ENCODE measurements at places on chromosomes 4 and X.
A peak's percentile ranks its signal among the peaks of the same experiment; 100 is the strongest.

DNA sequence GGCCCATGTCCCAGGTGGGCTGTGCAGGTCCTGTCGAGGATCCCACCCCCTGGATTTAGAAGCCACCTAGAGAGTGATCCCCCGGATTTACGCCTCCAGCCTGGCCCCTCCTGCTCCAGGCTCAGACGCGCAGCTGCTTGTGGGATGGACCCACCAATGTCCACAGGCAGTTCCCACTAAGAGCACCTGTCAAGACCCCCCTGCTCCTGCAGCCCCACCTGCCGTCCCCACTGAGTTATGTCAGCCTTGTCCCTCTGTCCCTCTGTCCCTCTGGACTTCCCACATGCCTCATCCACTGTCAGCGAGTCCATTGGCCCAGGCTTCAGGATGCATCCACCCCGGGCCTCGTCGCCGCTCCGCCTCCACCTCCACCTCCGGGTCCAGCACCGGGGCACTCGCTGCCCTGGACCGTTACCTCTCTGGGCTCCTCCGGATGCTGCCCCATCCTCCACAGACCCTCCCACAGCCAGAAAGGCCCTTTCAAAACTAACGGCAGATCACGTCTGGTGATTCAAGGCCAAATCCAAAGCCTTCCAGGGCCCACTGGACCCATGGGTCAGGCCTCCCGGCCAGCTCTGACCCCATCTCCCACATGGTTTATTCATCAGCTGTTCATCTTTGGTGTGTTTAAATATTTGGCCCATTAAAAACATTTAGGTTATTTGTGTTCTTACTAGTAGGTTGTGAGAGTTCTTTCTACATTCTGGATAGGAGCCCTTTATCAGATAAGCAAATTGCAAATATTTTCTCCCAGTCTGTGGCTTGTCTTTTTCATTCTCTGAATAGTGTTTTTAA lies 28.3 kb downstream of the HTRA3 start:
- no peak for DNase-seq

GRCh38 chr4:75099321-75099720 lies 166.4 kb downstream of the PARM1 start:
- no peak for DNase-seq

DNA sequence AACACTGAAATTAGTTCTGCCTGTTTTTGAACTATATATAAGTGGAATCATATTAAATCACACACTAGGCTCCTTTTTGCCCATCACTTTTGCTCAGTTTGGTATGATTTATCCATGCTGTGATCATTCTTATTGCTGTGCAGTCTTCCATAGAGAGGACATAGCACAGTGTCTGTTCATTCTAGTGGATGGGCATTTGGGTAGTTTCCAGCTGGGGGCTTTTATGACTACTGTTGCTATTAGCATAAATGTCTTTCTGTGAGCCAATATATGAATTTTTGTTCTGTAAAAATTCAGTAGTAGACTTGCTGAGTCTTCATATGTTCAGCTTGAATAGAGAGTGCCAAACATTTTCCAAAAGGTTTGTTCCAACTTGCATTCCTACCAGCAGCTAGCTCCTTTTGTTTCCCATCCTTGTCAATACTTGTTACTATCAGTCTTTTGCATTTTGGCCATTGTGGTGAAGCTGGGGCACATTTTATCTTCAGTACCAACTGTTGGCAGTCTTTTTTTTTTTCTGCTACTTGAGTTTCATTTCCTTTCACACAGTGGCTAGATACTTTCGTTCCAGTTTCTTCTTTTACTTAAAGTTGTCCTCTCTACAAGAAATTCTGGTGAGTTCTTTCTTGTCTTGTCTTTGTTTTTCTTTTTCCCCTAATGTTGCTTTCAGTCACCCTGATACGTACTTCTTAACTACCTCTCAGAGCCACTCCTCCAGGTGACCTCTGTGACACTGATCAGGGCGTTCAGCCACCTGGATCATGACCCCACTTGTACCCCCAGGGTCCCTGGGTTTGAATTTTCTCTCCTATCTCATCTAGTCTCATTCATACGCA lies 87.0 kb downstream of the ANXA3 start:
- DNase-seq: no peak

- DNase-seq: no peak
Measured at GRCh38 chr4:123096038-123096437, 173.6 kb upstream of the NUDT6 start.

DNA sequence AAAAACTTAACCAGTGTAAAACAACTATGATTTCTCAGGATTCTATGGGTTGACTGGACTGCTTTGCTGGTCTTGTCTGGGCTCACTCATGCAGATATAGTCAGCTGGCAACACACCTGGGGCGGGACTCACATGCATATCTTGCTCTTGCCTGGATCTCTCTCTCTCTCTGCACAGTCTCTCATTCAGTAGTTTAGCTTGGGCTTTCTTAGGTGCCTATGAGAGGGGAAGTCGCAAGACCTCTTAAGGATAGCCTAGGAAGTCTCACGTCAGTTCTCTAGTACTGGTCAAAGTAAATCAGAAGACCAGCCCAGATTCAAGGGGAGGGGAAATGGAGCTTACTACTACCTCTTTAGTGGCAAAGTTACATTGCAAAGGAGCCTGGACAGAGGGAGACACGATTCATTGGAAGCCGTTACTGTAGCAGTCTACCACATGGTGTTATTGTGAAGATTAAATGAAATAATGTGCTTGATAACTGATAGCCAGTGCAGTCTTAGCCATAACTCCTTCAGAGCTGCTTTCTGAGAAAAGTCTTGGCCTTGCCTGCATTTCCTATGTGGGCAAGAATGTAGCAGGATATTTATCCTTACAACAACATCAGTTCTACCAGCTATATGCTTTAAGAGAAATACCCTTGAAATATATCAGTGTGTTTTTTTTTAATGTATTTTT lies 2.1 kb downstream of the COPS4 start:
- no peak for DNase-seq

GRCh38 chr4:3248178-3248480 lies 830 bp upstream of the MSANTD1 start:
- DNase-seq: no peak

DNA sequence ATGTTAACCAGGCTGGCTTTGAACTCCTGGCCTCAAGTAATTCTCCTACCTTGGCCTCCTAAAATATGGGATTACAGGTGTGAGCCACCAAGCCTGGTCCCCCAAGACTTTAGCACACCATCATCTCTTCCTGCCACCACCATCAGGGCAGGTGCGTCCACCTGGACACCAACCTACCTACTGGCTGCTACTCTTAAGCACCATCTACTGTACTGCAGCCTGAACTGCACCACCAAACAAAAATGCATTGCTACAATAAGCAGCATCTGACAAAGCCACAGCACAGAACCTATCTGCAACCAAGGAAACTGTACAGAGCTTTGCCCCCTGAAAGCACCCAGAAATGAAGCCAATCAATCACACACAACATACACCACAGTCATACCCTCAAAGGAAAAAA lies 139.7 kb downstream of the EFHC2 start:
- no peak for DNase-seq

- DNase-seq: no peak
Measured at GRCh38 chrX:104315555-104315954, 60.8 kb upstream of the ESX1 start.

DNA sequence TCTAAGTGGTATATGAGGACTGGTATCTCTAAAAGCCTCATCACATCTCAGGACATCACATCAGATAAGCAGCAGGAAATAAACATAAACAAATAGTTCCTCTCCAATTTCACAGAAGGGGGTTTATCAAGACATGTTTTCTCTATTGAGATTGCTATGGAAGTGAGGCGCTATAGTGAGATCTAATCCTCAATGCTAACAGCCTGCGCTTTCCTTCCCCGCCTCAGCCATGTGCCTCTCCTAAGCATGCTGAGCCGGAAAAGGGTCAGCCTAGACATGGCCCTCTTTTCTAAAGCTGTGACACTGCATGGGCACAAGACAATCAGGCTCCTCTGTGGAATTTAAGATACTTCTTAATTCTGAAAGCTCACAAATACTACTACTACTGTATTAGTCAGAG lies 286.1 kb downstream of the INPP4B start:
- DNase-seq: no peak

DNA sequence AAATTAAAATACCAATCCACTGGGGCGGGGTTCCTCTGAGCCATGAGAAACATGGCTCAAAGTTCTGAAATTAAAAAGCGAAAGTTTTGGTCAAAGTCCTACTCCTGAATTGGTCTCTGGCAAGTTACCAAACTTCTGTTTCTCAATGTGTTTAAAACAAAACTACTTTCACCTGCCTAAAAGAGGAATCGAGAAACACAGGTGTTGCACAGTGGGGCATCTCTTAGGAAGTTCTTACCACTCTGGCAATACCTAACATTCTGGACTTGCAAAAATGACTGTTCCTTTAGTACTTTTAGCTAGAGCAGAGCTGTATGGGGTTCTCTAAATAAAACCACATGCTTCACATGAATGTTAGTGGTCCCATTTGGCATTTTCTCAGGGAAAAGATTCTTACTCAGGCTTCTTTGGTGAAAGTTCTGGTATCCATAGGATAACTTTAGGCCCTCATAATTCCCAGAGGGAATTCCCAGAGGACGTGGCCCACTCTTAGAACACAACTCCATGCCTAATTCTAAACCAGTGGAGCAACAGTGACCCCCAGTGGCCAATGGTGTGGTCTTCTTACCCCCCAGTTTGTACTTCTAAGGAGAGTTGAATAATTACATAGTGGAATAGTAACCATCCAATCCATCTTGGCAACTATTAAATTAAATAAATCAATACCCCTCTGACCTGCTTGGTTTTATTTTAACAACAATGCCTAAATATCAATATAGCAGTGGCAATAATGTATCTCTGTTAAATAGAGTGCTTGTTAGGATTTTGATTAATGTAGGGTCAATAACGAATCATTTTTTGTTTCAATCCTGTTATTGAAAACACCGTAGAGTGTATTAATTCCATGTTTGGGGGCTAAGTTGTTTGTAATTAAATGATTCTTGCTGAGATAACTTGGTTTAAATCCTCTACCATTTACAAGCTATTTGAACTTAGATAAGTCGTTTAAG lies 21.9 kb downstream of the BMP3 start:
- peak; percentile 12 for DNase-seq

DNA sequence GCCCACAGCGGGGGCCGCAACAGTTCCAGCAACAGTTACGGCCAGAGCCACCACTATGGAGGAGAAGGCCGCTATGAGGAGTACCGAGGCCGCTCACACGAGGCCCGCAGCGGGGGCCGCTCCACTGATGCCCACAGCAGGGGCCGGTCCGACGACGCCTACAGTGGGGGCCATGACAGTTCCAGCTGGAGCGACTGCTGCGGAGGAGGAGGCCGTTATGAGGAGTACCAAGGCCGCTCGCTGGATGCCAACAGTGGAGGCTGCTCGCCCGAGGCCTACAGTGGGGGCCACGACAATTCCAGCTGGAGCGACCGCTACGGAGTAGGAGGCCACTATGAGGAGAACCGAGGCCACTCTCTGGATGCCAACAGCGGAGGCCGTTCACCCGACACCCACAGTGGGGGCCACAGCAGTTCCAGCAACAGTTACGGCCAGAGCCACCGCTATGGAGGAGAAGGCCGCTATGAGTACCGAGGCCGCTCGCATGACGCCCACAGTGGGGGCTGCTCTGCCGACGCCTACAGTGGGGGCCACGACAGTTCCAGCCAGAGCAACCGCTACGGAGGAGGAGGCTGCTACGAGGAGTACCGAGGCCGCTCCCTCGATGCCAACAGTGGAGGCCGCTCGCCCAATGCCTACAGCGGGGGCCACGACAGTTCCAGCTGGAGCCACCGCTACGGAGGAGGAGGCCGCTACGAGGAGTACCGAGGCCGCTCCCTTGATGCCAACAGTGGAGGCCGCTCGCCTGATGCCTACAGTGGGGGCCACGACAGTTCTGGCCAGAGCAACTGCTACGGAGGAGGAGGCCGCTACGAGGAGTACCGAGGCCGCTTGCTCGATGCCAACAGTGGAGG lies 1.7 kb downstream of the RBMXL3 start:
- no peak for DNase-seq

- DNase-seq: no peak
Measured at GRCh38 chrX:106649523-106650428, 38.0 kb downstream of the RADX start.

DNA sequence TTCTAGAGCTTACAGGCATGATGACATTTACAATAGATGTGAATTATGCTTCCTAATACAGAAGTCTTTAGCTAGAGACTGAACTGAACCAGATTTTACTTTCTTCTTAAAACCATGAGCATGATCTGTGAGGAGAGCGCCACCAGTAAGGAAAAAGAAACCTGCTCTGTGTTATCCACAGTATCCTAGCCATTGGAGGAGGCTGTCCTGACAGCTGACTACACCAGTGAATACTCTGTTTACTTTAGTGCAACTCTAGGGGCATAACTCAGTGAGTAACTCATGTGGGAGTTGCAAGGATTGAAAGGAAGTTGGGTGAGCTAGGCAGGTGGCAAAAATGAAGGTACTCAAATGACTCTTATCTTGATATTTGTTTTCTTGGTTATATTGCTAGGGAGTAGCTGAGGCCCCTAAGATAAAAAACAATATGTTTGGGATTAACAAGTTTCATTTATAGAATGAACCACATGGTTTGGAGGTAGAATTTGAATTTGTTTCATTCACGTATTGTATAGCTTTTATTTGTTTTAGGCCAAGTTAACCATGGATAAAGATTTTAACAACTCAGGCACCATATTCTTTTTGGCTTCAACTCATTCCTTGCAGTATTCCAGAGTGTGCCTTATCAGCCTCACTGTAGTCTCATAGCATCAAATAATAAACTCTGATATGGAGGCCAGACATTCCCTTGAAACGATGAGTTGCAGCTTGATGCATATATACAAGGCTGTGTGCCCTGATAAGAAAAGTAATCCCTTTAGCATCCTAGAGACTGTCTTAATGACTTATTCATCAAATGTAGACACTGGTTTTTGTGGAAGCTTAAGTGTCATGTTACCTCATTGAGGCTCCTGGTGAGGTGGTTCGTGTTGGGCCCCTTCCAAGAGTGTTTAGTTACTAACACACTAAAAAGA lies 2.5 kb downstream of the BMP3 start:
- DNase-seq: no peak

- DNase-seq: no peak
Measured at GRCh38 chrX:112901869-112902725, 61.5 kb upstream of the AMOT start.

DNA sequence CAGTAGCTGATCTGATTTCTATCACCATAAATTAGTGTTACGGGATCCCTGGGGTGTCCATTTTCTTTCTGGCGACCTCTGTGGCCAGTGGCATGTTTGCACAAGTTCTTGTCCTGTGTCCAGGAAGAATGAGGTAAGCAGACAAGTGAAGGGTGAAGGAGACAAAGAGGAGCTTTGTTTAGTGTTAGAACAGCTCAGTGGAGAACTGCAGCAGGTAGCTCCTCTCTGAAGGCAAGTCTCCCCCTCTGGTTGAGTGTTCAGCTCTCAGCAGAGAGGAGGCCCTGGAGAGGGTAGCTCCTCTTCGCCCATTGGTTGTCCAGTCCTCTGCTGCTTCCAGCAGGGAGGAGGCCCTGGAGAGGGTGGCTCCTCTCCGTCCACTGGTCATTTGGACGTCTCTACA lies 47.2 kb downstream of the DMP1 start:
- no peak for DNase-seq

- no peak for DNase-seq
Measured at GRCh38 chr4:68385267-68385666, 35.4 kb upstream of the YTHDC1 start.

DNA sequence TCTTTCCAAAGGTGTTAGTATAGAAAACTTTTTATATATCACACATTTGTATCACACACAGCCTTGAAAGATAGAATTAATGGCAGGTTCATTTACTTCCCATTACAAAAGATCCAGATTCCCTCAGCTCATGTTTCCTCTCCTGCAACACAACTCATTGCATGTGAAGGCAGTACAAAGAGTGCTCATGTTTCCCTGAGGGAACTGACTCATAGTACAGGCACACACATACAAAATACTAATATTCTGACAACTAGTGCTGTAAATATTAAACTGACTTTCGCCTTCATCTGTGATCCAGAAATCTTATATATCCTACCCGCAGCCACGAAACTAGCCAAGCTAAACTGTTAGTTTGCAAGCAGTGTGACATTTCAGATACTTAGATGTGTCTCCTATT lies 819.8 kb upstream of the PCDH7 start:
- no peak for DNase-seq
